Stimulated activated CD4-positive, alpha-beta T cell treated with anti-CD3 and anti-CD28 coated beads, TNF-alpha, amount 100 ng/mL, for 4 hours (primary cell): ENCODE measurements at places on chromosomes 1 and 21.
A peak's percentile ranks its signal among the peaks of the same experiment; 100 is the strongest.

DNA sequence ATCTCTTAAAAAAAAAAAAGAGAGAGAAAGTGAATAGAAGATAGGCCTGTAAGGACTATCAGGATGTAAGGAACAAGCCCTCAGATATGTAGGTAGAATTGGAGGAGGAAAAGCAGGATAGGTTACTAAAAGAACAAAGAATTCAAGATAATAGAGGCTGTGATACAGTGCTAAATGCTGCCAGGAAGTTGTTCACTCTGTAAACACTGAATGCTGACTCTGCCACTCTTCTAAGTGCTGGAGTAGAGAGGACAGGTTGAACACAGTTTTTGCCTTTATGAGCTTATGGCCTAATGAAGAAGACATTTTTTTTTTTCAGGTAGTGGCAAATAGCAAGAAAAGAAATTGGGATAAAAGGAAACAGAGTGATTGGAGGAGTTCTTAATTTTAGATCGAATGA is 90.6 kb upstream of the ZNF678 start:
- DNase-seq: no peak

GRCh38 chr1:168155910-168156309 is 19.2 kb upstream of the GPR161 start:
- no peak for DNase-seq

GRCh38 chr1:175309996-175310395 is 117.4 kb upstream of the KIAA0040 start:
- DNase-seq: no peak

GRCh38 chr1:66359815-66360214 is 174.1 kb upstream of the SGIP1 start:
- no peak for DNase-seq

DNA sequence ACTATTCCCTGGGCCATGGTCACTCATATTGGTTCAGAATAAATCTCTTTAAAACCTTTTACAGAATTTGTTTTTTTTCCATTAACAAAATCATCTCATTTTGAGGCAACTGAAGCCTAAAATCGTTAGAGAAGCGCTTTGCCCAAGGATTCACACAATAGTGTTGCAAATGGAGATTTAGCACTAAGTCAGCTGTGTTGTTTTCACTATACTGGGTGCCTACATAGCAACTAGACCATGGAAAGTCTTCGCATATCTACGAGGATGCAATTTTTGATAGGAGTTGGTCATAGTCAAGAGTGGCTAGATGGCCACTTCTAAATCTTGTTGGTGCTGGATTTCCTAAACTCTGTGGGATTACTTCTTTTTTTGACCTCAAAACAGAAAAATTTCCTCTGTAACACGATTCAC is 530 bp upstream of the TIPRL start:
- no peak for DNase-seq

DNA sequence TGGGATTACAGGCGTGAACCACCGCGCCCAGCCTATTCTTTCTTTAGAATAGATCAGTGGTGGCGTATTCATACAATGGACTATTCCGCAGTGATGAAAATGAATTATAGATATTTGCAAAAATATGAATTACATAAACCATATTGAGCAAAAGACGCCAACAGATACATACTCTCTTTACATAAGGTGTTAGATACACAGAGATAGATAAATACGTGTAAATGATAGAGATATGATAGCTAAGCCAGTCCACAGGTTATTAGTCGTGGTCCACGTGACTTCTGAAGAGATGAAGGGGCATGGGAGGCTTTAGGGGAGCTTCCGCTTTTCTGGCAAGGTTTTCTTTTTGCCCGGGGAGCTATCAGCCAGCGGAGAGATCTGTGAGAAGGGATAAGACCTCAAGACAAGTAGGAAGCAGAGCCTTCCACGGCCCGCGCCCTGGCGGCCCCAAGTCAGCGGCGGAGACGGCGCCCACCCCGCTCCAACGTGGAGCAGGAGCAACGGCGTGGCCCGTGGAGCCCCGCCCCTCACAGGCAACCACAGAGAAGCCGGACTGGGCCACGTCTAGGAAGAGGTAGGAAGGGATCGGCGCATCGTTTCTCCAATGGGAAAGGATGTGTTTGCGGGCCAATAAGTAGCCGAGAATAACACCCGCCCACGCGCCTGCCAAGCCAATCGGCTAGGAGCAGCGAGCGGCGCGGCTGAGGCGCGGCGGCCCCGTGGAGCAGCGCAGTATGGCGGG is at the start of gene MSTO1:
Gene MSTO1, plus strand, starts transcription at position 704 of the 742 bp plus-strand sequence. Its CDS starts 31 bp downstream, at position 735.
- DNase-seq: peak; percentile 98

GRCh38 chr1:48036710-48037355 is 39.6 kb upstream of the TRABD2B start:
- DNase-seq: no peak

- no peak for DNase-seq
Observed at GRCh38 chr1:155166471-155167165, 6.5 kb downstream of the KRTCAP2 start.

- DNase-seq: no peak
Observed at GRCh38 chr21:26637201-26637745, 64.2 kb upstream of the CYYR1 start.

DNA sequence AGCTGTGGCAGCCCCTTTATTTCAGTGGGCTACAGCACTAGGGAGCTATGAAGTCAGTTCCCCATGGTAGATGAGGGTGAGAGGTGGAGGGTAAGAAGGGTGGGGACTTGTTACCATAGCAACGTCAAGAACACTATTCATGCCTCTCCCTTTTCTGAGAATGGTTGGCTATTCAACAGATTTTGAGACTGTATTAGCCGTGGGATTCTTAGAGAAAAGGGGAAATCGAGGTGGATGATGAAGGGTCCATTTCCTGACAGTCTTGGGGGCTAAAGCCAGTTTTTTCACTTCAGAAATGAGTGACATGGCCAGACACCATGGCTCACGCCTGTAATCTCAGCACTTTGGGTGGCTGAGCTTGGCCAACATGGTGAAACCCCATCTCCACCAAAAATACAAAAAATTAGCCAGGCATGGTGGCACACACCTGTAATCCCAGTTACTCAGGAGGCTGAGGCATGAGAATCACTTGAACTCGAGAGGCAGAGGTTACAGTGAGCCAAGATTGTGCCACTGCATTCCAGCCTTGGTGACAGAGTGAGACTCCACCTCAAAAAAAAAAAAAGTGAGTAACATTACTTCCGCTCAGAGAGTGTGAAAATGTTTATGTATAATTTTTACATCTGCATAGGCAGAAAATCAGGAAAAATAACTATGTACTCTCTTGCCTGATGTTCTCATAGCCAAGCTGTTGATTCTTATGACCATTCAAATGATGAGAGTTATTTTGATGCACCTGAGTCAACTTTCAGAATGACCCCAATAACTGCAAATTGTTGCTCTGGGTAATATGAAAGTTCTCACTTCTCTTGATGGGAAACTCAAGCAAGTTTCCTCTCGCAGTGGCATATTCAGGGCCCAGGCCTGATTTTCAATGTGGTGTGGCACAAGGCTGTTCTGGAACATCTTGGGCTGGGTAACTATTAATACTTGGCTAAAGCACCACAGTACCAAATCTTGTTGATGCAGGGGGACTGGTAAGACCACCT is 23.2 kb upstream of the RGSL1 start:
- no peak for DNase-seq
